Stimulated activated CD8-positive, alpha-beta memory T cell treated with anti-CD3 and anti-CD28 coated beads, Interleukin-4, amount 100 ng/mL, for 1 hour (primary cell): ENCODE measurements at places on chromosomes 1 and 21.

DNA sequence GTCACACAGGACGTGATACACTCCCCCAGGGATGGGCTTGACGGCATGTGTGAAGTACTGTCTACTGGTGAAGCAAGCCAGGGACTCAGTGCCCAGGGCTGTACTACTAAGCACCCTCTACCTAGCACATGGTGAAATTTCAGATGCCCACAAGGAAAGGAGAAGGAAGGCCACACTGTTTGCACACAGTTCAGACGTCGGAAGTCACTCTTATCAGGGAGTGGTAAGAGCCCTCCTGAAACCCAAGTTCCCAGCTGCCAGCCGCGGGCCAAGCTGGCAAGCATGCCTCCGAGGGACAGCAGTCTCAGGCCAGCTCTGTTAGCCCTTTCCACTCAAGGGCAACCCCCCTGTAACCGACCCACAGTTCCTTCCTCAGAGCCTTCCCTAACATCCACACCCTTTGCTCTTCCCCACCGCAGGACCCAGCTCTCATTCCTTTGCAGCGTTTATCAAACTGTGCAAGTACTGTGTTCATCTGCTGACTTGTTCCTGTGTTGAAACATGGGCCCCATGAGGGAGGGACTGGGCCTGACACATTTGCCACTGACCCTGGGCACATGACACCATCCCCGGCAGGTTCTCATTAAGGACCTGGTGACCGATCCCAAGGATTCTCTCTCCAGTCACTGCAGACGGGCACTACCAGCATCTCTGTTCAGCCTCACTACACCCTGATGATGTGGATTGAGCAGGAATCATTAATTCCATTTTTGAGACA lies 58.5 kb downstream of the SLC66A1 start:
- no peak for DNase-seq

DNA sequence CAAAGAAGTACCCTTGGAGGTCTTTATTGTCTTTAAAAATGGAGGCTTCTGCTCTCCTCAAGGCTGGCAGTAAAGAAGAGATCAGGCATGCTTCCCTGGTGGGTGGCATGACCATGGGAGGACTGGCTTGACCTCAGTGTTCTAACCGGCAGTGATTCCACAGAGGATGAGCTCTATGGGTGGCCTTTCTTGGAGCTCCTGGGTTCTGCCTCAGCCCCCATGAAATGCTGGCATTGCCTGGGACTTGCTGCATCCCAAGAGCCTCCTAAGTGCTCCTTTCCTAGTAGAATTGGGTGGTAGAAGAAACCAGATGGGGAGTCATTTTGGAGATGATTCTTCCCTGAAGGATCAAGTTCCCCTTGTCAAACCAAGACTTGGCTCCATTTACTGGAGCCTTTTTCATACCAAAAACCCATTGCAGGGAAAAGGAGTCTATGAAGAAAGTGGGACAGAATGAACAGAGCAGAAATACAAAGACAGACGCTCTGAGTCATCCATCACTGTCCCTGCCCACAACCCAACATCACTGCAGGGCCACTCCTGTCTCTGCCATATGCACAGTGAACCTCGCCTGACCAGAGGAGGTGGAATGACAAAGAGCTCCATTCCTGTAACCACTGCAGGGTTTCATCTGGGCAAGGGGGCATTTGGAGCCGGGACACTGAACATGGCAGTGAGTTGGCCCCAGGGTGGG lies 42.4 kb downstream of the RIMS3 start:
- no peak for DNase-seq

DNA sequence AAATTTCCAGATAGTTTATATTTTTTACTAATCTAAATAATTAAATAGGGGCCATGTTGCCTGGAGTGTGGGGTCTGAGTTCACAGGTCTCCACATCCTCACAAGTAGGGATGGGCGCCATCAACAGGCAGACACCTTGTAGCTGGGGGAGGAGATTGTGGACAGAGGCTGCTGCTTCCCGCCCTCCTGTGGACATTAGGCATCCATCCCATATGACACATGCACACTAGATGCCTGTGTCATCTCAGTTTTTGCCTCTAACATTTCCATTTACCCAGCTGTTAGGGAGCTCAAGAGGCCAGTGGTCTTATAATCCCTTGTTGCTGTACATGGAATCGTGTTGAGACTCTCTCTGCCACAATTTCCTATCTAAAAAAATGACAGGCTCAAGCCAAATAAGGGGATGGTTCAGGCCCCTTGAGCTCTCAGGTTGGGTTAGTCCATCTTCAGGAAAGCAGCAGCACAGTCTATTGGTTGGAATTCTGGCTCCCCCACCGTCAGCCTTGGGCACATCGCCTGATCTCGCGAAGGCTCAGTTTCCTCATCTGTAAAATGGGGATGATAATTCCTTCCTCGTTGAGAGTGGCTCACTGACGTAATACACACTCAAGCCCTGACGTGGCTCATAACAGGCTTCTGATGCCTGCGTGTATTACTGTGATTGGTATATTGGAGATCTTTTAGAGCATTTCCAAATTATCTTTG lies 13.6 kb downstream of the LHX4 start:
- no peak for DNase-seq

DNA sequence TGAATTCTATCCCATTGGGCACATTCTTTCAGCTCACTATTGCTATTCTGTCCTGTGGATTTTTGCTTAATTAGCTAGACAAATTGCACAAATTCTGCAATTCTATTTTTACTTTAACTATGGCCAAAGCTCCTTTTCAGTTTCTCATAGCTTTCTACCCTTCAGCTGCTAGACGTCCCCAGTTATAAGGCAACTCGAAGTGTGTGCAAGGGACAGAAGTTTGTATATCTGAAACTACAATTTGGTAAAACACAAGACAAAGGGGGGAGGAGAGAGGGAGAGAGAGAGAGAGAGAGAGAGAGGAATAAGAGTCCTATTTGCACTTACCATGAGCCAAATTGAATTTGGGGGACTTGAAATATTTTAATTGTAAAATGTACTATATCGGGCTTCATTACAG lies 91.8 kb downstream of the SETD4 start:
- DNase-seq: no peak

- no peak for DNase-seq
These were observed 268.5 kb downstream of the PTPRC start for GRCh38 chr1:198907423-198907746.

DNA sequence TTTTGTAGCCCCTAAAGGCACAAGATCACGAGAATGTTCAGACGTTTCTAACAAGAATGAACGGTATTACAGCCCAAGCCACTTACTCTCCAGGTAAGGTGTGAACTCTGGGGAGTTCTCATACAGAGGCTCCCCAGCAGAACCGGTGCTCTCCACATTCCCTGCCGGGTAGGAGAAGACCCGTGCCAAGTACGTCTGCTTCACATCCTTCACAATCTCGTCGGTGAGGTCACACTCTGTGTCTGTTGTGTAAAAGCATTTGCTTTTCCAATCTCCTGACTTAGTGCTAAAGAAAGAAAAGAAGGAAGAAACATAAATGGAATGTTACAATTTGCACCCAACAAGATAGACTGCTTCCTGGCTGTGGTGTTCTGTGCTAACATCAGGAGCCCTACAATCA lies 5.7 kb downstream of the F3 start:
- DNase-seq: no peak

- no peak for DNase-seq
These were observed 858.0 kb downstream of the USP25 start for GRCh38 chr21:16587681-16588375.

DNA sequence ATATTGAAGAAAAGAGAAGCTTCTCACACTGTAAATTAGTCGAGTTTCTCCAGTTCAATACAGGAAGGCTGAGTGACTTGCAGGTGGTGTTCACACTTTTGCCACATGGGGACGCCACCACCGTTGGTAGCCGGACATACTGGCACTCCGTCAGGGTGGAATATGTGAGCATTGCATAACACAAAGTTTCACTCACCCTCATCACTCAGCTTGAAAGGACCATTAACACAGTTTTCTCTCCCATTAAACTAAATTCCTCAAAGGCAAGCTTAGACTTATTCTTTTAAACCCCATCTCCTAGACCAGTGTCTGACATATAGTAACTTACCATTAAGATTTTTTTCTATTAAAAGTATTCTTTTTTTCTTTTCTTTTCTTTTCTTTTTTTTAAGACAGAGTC lies 105.3 kb upstream of the SERBP1 start:
- DNase-seq: no peak

- no peak for DNase-seq
These were observed 30.7 kb downstream of the TUFT1 start for GRCh38 chr1:151570819-151571218.

DNA sequence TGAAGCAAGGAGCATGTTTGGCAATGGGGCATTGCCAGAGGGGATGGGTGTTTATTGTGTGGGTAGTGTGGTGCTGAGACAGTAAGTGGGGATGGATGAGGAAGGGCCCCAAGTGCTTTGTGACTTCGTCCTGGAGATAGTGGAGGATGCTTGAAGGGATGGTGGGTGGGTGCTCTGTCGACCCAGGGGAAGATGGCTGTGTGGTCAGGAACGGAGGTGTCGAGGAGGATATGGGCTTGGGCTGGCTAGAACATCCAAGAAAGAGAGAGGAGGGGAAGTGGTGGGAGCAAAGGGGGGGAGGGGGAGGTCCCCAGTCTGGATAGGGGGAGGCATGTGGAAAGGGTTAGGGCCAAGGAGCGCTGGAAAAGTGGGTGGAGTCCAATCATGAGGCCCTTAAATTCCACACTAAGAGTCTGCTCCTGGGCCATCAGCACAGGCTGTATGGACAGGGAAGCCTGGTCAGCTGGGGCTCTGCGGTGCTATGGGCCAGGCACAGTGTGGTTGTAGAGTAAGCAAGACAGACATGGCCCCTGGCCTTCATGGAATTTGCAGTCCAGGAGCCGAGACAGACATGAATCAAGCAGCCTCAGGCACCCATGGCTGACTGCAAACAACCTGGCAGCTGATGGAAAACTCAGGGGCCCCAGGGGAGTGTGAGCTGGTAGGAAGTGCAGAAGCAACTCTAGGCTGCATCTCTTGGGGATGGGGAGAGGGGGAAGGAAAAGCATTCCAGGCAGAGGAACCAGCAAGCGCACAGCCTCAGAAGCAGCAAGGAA lies 36.3 kb downstream of the EDN2 start:
- no peak for DNase-seq
